Amygdala (tissue), 56 donors: ENCODE measurements at places on chromosomes 7 and 10.

GRCh38 chr7:50962962-50963374, 180.3 kb upstream of the GRB10 start:
- DNase-seq, result no peak

- no peak for DNase-seq
Measured at GRCh38 chr10:11832042-11832441, 8.9 kb downstream of the PROSER2 start.

- DNase-seq, result no peak
Measured at GRCh38 chr10:126270111-126270510, 118.2 kb downstream of the ADAM12 start.

- DNase-seq, result no peak
Measured at GRCh38 chr10:37789590-37789989, 67.8 kb downstream of the ZNF248 start.

DNA sequence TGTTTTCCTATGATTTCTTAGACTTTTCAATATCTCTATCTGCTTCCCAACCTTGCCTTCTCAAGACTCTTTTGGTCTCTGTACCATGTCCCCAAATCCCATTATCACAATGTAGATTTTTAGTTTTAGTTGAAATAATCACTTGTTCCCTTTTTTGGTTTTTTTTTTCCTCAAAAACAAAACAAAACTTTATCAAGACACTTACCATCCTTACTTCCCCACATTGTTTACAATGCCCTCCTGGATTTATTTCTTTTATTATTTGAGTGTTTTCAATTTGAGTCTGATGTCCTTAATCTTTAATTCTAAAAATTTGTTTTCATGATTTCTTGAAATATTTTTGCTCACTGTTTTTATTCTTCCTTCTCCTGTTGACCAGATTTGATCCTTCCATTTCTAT, 112.6 kb downstream of the CPED1 start:
- no peak for DNase-seq

DNA sequence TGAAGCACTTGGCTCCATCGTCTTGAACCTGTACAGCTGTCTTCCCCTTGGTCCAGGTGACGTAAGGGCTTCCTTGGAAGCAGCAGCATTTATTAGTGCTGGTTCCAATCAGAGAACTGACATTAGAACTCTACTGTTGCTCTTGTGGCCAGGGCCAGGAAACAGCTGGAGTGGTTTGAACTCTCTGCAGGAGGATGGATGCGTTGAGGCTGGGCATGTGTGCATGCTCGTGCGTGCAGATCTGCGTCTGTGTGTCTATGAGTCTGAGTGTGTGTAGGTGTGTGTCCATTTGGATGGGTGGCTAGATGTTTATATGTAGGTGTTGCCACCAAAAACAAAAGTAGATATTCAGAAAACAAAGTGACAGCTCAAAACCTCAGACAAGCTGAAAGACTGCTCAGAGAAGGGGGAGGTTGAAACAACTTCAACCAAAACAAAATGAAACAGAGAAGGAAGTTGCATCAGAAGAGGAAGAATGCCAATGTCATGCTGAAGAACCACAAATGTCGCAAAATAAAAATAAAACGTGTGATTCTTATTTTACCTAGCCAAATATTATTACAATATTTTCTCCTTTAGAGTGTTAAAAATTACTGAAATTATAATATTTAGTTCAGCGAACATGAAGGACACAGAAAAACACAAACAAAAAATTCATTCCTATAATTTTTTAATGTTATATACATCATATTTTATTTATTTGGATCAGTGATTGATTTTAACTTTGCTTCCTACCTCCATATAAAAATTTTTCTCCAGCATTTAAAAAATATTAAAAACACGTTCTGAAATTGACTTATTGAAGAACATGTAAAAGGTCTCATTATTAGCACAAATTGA, 96.1 kb upstream of the MKLN1 start:
- no peak for DNase-seq

DNA sequence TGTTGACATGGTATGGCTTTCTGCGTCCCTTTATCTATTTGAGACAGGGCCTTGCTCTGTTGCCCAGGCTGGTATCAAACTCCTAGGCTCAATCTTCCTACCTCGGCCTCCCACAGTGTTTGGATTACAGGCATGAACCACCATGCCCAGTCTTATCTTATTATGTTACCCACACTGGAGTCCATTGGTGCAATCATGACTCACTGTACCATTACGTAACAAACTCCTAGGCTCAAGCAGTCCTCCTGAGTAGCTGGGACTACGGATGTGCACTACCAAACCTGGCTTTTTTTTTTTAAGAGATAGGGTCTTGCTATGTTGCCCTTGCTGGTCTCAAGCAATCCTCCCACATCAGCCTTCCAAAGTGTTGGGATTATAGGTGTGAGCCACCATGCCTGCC, 66.7 kb downstream of the CCDC3 start:
- DNase-seq, result no peak

DNA sequence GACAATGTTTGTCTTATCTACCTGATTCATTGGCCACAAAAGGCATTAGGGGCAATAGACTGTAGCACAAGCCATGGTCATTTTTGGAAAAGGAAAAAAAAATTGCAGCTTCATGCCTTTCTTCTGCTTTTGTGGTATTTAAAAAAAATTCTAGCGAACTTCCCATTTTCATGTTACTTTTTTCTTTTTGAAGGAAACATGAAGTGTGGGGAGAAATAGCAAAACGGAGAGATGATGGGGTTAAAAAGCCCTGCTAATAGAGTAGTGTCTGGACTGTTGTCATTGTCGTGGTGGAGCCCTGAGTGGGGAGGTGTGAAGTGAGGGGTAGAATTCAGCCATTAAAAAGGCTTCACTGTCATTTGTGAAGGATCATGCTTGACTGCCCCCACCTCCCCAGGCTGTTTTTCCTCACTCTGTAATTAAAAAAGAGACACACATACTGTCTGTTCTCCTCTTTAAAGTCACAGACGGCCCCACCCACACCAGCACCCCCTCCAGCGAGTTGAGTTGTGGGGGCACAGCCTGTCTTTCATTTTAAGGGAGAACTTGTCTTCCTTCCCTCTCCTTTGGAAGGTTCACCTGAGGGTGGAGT, 272.4 kb downstream of the CREB5 start:
- no peak for DNase-seq

DNA sequence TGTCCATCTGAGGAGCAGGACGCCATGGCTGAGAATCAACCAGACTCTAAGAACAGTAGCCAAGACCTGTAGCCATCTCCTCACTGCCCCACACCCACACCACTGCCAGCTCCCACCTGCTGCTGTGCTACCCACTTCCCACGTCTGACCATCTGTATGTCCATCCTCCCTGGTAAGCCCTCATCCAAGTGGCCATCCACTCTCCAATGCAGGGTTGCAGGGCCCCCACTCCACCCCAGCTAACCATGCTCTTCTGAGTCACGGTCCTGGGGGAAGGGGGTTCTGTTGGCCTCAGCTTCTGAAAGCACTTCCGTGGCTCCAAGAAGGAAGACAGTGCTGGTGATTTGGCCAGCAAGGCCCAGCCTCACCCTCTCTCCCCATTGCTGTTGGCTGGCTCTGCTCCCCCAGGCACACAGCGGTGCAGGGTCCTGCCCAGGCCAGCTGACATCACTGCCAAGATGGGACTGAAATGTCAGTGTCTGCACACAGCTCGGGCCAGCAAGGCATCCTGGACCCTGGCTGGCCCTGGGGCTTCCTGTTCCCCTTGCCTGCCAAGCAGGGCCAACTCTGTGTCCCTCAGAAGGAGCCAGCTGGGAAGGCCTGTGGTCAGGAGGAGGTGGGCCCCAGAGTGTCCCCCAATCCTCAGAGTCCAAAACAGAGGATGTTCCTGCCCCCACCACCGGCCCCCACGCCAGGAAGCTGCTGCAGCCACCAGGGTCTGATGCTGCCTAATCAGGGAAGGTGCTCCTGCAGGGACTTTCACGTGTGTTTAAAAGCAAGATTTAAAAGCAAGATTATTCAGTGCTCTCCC, 17.5 kb downstream of the RASGEF1A start:
- no peak for DNase-seq

- DNase-seq, result no peak
Measured at GRCh38 chr7:99459087-99459486, 6.9 kb downstream of the ATP5MF start.

- DNase-seq, result no peak
Measured at GRCh38 chr10:35353395-35353794, 17.1 kb downstream of the CCNY start.

GRCh38 chr7:148727501-148728278, 29.0 kb downstream of the CUL1 start:
- no peak for DNase-seq

DNA sequence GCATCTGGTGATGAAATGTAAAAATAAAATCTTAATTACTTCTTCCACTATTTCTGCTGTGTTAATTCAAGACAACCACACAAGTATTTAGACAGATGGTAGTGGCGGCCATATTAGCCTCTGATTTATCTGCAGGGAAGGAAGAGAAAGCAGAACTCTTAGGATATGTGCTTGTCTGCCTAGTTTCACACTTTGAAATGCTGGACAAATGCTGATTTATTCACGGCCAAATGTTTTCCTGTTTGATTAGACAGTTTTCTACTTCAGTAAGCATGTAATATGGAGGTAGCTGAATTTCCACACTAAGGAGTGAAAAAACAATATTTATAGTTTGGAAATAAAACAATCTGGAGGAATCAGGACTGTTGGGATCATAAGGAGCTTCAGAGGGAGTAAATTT, 158.1 kb downstream of the AGMO start:
- no peak for DNase-seq

DNA sequence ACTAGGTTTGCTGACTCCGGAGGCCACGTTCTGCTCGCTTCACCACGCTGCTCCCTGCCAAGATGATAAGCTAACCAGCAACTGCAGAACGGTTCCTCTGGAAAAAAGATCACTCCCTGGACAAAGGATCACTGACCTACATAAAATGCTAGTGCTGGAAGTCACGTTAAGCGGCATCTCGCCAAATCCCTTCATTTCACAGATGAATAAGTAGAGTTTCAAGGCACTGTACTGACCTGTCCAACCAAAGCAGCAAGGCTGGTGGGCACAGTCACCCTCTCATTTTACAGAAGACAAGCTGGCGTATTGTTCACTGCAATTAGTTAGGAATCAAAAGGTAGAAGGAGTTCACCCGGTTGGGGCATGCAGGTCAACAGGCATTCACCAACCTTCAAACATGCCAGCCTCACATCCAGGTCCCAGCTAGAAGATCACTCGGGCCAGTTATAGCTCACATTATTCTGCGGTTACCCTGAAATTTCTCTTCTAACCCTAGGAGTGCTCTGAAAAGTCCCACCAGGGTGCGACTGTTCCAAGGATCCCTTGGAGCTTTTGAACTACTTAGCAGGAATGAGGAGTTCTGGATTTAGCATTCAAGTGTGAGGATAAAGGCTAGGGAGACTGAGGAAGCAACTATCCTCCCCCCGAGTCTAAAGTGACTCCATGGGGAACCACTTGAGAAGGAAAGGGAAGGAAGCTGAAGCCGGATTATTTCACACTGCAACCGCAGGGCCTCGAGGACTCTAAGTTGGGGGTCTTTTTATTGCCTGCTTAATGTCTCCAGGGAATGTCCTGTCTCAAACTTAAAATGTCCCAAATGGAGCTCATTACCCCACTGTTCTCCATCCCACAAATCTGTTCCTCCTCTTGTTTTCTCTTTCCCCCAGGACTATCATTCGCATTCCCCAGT, 32.8 kb downstream of the HIPK2 start:
- DNase-seq, result no peak

- DNase-seq, result no peak
Measured at GRCh38 chr10:97895915-97896314, 46.3 kb downstream of the GOLGA7B start.

DNA sequence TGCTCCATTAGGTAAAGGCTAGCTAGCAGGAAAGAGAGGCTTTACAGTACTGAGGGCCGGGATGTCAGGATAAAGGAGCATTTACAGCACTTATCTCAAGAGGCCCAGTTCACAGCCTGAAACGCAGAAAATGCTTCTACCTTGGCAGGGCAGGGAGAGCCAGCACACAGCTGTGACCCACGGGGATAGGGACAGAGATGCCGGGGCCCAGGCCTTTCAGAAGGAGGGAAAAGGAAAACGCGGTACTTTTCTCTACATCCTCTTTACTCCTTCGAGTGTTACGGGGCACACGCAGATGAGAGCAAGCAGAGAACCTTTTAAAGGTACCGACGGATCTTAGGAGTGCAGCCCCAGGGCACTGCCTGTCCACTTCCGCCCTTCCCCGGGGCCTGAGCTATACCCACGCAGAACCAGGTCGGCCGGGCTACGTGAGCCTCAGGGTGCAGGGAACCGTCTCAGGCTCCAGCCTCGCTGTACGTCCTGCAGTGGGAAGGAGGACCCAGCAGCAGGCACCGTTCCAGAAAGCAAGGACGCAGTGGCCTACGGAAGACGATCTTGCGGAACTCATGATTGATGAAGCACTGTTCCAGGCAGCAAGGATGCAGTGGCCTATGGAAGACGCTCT, 232.3 kb downstream of the ELFN1 start:
- DNase-seq, result no peak

GRCh38 chr10:37549054-37549453, 308.4 kb downstream of the ZNF248 start:
- no peak for DNase-seq

DNA sequence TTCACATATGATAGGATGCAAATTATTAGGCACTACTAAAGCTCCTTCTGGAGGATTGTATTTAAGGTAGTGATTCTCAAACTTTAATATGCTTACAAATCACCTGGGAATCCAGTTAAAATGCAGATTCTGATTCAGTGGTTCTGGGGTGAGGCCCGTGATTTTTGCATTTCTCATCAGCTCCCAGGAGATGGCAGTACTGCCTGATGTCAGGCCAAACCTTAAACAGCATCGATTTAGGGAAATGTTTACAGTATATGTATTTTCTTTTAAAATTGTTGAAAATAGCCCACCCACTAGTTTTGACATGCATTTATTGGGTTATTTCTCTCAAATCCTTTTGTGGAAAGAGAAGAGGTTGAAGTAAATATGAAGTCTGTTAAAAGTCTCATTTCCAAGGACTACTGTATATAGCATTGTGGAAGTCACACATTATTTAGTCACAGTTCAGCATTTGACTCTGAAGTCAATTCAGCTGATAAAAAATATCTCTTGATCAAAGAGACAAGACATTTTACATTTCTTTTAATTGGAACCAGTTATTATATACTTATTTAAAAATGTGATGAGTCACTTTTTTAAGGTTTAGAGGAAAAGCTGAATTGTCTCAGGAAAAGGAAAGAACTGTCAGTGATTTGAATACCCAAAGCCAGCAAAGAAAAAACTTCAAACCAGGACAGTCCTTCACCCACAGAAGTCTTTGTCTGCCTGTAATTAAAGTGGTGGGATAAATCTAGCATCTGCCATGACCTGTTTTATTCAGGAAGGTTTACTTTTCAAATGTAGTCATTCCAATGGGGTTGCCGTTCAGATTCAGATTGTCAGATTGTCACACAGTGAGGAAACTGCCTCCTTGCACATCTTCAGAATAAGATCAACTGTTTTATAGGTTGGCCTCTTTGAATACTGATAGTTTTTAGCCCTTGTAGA, 21.1 kb upstream of the HBP1 start:
- no peak for DNase-seq

GRCh38 chr10:49740346-49741107, 21.6 kb downstream of the OGDHL start:
- DNase-seq, result no peak

GRCh38 chr10:101162677-101163076, 31.6 kb downstream of the TLX1 start:
- no peak for DNase-seq

- peak; percentile 27 for DNase-seq
Measured at GRCh38 chr10:29083096-29083495, 205.8 kb upstream of the LYZL1 start.
